Dermis blood vessel endothelial cell (primary cell): ENCODE measurements at places on chromosomes 1 and 21.

GRCh38 chr1:91007827-91008226 is 14.0 kb downstream of the ZNF644 start:
- no peak for DNase-seq

DNA sequence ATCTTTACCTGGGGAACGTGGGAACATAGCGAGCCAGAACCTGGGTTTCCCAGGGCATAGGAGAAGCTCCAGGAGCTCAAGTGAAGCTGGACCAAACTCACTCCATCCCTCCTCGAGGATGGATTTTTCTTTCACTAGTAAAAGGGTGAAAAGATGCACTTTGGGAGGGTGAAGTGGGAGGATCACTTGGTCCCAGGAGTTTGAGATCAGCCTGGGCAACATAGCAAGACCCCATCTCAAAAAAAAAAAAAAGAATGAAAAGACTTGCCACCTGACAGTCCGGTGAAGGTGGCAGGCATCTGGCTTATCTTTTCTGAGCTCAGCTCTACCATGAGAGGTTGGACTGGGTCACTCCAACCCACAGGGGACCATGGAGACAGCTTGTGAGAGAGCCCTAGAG is 42.3 kb downstream of the CHAF1B start:
- DNase-seq, result no peak

DNA sequence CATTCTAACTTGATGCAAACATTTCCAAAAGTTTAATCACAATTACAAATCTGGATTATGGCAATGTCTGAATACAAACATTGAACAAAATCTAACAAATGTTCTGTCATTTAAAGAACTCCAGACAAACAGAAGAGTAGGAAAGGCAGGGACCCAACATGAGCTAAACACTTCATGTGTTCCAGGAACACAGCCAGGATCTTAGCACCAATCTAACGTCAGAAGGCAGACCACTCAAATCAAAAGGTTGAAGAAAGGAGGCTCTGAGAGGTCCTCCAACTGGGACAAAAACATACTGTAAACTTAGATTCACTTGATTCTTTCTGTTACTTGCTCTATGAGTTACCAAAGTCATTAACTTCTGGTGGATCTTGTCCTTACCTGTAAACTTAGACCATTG is 374.0 kb downstream of the NEGR1 start:
- DNase-seq, result no peak

DNA sequence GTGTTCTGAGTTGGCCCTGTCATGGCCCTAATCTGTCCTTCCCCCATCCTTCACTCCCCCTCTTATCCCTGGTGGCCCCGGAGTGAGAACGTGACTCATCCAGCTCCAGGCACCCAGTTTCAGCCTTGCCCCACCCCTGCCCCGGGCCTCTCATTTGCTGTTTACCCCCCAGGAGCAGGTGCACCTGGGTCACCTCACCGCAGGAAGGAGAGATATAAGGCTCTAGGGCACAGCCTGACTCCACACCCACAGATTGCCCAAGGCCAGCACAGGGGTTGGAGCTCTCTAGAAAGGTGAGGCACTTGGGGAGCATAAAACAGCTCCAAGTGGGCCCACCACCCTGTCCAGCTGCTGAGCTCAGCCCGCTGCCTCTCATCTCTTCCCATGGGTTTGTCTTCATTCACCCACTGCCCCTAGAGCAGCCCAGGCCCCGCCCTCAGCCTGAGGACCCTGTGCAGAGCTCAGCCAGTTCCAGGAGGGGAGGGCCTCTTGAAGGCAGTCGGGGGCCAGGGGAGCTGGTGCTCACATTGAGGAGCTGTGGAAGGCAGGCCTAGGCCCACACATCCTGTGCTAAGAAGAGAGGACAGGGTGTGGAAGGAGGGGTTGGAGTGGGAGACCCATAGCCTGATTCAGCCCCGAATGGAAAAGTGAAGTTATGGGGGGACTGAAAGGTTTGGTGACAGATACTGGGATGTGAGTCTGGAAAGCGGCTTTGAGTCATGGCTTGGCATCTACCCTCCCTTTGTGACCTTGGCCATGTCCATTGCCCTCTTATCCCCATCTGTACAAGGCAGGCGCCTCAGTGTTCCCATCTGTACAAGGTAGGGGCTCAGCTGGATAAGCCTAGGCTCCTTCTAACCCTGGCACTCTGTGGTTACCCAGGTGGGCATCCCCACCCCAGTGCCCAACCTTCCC is 16.1 kb upstream of the GPR37L1 start:
- DNase-seq, result no peak

DNA sequence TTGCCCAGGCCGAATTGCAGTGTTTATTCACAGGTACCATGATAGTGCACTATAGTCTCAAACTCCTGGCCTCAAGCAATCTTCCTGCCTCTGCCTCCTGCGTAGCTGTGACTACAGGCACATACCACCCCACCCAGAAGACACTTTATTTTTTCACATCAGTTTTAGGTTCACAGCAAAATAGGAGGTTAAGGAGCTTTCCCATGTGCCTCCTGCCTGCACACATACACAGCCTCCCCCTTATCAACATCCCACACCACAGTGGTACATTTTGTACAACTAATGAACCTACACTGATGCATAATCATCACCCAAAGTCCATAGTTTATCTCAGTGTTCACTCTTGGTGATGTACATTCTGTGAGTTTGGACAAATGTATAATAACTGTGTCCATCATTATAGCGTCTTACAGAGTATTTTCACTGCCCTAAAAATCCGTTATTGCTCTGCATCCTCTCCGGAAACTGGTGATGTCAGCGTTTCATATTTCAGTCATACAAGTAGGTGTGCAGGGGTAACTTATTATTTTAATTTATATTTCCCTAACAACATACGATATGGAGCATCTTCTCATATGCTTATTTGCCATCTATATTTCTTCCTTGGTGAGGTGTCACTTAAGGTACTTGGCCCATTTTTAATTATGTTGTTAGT is 23.2 kb downstream of the OR13G1 start:
- DNase-seq, result no peak

DNA sequence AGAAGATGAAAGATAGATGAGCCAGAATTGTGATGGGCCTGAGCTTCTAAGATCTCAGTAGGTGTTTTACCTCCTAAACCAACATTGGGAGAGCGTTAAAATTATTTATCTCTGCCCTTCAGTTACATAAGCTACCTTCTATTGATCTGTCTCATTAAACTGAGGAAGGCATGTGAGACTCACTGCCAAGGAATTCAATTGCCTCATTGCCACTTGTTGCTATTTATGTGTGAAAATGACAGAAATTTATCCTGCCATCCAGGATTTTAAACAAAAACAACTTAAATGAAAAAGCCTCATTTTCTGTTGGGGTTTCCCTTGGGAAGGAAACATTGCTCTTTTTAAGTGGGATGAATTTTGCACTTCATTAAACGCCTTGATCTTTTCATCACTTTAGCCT is 78.7 kb upstream of the RUNX1 start:
- no peak for DNase-seq

DNA sequence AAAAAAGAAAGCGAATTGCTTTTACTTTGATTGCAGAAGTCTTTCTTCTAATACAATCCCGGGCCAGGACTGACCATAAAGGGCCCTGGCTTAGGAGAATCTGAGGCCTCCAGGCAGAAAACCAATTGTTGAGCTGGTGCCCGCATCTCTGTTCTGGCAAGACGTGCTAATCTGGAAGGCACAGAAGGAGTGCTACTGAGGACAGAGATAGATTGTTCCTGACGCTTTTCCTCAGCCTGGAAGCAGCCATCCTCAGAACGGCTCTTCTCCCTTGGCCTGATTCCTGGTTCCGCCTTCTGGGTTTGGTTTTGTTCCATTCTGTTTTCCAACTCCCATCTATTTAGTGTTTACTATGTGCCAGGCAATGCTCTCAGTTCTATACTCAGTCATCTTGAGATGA is 44.8 kb upstream of the SPOCD1 start:
- DNase-seq, result no peak

GRCh38 chr1:115425442-115425841 is 87.4 kb upstream of the NGF start:
- DNase-seq, result no peak
